ENCODE measurements at places on chromosomes 12 and 14.

DNA sequence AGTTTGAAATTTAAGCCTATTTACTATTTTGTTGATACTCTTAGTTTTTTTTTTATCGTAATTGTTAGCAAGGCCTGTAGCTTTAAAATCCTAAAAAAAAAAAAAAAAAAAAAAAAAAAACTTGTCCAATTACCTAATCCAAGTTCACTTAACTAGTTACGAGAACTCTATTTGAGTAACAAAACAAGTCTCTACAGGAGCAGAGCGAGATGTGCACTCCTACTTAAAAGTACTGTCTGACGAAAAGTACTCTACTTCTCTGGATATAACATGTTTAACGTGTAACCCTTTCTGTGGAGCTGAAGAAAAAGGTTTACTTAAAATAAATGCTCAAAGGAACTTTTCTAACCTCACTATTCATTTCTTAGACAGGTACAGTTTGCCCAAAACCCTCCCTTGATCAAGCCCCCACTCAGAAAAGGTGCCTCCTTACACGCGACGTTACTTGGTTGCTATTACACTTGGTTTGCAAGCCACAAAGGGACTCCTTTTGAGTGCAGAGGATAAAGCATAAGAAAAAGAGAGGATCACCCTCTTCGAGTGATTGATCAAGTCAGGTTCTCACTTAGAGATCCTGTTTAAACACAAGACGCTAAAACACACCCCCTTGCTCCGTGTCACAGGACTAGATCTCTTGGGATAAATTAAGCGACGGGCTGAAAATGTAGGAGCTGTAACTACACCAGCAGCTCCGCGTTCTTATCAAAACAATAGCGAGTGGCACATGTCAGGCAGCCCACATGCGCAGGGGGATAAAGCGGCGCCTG lies 2.2 kb downstream of the BAZ1A start:
- no peak for DNase-seq

DNA sequence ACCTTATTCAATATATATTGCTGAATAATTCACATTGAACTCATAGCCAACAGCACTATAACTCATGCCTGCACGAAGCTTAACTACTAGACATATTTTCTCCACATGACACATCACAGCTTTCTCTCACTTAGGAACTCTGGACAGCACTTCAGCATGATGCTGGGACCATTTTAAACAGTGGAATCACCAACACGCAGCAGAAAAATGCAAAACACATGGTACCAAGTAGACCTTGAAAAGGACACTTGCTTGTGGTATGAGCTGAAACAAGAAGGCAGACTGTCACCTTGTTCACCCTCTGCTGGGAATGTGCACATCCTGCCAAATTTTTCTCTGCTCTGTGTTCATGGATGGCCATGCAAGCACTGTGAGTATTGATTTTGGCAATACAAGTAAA lies 34.8 kb upstream of the CD9 start:
- no peak for DNase-seq

- DNase-seq = no peak
These were observed 96.4 kb downstream of the SLC38A6 start for GRCh38 chr14:61077437-61077836.

GRCh38 chr14:101121508-101122139 lies 218.1 kb upstream of the RTL1 start:
- DNase-seq = no peak

DNA sequence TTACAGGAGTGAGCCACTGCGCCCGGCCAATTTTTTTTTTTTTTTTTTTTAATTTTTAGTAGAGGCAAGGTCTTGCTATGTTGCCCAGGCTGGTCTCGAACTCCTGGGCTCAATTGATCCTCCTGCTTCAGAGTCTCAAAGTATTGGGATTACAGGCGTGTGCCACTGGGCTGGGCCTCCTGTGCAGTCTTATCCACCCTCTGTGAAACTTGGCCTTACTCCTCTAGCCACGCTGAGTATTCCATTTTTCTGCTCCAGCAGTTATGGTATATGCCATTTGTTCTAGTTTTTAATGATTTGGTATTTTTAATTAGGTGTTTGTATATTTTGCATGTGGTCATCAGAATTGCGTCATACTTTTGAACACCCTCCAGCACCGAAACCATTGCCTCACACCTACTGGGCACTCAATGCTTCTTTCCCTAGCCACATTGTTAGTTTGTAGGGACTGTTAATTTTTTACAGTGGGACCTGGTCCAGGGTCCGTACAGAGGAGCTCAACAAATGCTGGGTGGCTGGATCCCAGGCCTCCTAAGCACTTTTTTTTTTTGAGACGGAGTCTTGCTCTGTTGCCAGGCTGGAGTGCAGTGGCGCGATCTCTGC lies 11.4 kb downstream of the RIOX1 start:
- DNase-seq = no peak

- no peak for DNase-seq
These were observed 696.6 kb downstream of the DIO2 start for GRCh38 chr14:79514700-79515099.

GRCh38 chr14:24145690-24146452 lies 539 bp downstream of the PSME2 start:
- no peak for DNase-seq

DNA sequence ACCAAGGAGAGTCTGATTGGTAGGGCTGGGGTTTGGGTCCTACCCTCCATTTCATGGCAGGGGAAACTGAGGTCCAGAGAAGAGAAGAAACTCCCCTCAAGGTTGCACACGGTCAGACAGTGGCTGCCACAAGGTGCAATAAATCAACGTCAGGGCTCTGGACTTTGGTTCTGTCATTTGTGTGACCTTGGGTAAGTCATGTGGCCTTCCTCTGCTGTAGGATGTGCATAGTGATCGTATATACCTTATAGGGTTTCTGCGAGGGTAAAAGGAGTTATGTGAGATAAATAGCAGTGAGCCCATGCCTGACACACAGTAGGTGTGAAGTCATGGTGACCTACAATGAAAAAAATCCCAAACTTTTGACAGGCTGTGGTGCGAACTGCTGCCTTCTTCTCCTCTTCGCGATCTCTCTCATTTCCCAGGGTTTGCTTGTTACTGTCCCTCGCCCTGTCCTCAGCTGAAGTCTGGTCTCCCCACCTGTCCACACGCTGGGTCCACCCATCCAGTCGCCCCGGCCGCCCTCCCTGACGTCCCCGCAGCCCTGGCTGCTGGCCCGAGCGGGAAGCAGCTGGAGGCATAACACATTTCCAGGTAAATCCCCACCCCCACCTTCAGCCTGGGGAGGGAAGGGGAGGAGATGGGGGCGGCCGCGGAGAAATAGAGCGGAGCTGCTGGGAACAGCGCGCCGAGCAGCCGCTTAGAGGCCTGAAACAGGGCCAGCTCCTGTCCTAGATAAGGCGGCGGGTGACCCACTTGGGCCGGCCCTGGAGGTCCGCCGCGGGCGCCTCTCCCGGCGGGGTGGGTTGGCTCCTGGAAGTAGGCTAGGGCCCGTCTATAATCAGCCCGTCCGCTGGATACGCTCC lies 1.8 kb upstream of the FAM222A start:
- DNase-seq = no peak
